Left hindlimb (tissue), 1 donor: ENCODE measurements at places on chromosomes 7 and 10.

- no peak for DNase-seq
Measured at GRCh38 chr7:116200963-116201362, 9.4 kb upstream of the TES start.

DNA sequence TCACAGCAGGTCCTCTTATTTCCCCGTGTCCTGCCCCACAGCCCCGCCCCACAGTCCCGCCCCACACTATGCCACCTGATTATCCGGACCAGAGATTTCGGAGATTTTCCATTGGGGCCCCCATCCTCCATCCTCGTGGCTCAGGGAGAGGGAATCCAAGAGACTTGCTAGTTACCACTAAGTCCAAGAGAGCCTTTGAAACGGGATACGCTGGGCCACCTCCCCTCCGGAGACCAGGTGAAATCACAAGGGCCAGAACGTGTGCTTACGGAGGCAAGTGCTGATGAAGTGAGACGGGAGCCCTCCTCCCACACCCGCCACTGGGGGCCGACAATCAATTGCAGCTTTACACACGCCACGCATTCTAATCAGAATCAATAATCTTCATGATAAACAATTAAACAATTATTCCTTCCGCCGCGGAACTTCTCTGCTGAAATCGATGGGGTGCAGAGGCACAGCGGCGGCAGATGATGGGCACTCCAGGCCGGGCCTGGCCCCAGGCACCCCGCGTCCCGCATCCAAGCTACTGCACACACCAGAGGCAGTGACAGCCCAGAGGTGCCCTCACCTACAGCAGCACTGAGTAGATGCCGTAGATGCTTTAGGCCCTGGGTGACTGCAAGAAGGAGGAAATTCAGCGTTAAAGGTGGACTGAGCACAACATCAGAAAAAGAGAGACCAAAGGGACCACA is 534.0 kb upstream of the FOXK1 start:
- no peak for DNase-seq

- DNase-seq: no peak
Measured at GRCh38 chr7:78862411-78862900, 591.0 kb downstream of the MAGI2 start.

GRCh38 chr7:142711746-142712616 is 37.3 kb upstream of the PRSS1 start:
- no peak for DNase-seq

GRCh38 chr7:116150588-116150987 is 59.8 kb upstream of the TES start:
- no peak for DNase-seq

- peak; percentile 15 for DNase-seq
Measured at GRCh38 chr7:126574276-126575250, 678.2 kb downstream of the GRM8 start.

DNA sequence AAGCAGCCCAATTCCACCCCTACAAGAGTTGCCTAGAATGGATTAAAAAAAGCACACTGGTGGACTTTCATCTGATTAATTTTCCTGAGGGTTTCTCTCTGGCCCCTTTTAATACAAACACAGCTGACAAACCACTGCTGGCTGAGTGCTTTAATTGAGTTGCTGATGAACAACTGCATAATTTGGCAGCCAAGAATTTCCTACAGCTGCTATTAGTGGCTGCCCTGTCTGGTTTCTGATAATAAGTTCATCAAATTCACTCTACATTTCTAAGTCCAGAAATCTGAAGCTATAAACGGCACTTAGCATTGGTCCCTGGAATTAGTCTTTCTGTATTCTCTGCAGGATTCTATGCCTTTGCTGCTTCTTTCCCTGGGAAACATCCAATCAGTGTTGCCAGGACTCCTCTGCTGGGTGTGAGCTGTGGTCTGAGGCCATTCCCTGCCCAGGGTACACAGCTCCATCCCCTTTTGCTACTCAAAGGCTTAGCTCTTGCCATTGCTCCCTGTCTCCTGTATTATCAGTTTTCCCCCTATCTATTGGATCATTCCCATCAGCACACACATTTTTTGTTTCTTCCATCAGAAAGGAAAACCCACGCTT is 110.6 kb downstream of the LSM5 start:
- no peak for DNase-seq

DNA sequence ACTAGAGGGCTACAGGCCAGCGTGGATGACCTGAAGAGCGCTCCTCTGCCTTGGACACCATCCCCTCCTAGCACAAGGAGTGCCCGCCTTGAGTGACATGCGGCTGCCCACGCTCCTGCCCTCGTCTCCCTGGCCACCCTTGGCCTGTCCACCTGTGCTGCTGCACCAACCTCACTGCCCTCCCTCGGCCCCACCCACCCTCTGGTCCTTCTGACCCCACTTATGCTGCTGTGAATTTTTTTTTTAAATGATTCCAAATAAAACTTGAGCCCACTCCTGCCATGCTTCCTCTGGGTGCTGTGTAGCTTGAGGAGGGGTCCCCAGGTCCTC is 4.5 kb downstream of the SNCG start:
- DNase-seq: no peak

GRCh38 chr10:3163879-3164278 is 8.7 kb downstream of the PITRM1 start:
- no peak for DNase-seq

- no peak for DNase-seq
Measured at GRCh38 chr7:159148430-159149395, 4.0 kb upstream of the VIPR2 start.

GRCh38 chr7:37467002-37467401 is 18.3 kb upstream of the ELMO1 start:
- DNase-seq: no peak

DNA sequence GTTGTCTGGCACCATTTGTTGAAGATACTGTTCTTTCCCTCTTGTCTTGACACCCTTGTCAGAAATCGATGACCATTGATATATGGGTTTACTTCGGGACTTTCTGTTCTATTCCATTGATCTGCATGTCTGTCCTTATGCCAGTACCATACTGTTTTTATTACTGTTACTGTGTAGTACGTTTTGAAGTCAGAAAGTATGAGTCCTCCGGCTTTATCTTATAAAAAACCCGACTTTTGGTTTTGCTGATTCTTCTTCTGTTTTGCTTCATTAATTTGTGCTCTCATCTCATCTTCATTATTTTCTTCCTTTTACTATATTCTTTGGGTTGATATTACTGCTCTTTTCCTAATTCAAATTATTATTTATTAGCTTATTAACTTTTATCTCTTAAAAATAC is 52.4 kb downstream of the MAPK8 start:
- DNase-seq: no peak

- no peak for DNase-seq
Measured at GRCh38 chr7:33091111-33091531, 18.1 kb downstream of the RP9 start.

- DNase-seq: no peak
Measured at GRCh38 chr7:5320391-5320790, 37.6 kb downstream of the SLC29A4 start.

DNA sequence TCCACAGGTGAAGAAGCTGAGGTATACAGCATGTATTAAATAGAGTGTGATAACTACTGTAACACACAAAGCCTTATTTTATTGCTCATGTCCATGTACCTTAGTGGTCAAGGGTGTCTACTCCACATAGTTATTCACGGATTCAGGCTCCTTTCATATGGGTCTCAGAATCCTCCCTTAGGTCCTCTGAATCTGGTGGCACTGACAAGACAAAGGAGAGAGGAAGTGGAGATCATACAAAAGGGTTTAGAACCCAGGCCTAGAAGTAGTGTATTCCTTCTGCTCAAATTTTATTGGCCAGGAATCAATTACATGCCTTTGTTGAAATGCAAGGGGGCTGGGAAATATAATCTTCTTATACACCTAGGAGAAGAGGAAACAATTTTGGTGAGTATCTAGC is 164.6 kb downstream of the PTEN start:
- DNase-seq: no peak

DNA sequence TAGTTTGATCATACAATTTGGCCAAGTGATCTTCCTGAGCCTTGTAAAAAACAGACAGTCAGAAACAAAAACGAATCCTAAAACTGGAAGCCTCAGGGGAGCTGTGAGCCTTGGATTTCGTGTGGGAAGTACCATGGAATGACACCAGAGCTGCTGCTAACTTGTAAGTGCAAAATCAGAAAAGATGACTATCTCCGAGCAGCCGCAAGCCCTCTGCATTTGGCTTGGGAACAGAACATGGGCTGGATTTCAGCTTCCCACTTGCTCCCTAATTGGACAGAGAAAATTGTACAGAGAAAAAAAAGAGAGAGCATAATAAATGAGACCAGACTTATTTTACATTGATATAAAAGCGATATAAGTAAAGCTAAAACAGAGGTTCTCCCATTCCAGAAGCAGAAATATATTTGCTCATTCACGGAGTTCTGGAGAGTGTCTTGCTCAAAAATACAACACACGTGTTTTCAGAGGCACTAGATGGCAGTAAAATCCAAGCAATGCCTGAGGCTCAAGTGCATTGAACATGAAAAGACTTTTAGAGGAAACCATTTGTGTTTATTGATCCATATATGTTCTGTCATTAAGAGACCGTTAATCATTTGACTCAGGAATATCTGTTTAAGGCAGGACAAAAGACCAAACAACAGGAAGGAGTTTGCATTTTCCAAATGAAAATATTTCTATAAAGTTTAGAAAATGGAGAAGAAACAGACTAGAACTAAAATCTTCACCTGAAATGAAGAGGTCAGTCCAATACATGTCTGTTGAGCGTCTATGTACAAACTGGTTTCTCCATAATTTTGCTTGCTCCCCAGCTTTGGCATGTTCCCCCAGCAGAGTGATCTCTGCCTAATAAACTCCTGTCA is 78.3 kb upstream of the SLC26A5 start:
- DNase-seq: no peak

DNA sequence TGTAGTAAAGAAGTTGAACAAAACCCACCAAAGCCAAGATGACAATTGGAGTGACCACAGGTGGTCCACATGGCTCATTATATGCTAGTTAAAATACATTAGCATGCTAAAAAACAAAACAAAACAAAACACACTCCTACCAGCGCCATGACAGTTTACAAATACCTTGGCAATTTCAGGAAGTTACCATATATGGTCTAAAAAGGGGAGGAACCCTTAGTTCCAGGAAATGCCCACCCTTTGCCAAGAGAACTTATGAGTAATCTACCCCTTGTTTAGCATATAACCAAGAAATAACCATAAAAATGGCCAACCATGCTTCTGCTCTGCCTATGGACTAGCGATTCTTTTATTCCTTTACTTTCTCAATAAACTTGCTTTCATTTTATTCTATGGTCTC is 979.1 kb upstream of the POT1 start:
- DNase-seq: no peak

DNA sequence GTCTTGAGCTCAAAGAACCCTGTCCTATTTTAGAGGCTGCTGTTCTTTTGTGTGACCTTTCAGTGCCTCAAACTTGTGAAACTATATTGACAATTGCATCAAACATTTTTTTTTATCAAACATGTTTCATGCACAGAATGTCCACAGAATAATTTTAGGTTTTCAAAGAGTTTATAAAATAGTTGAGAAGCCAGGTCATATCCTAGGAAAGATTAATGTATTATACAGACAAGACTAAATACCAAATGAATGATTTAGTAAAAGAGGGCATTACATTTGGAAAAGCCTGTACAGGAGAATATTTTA is 67.0 kb downstream of the CDK6 start:
- no peak for DNase-seq

- no peak for DNase-seq
Measured at GRCh38 chr7:24763303-24763901, 6.1 kb upstream of the GSDME start.

- DNase-seq: no peak
Measured at GRCh38 chr7:103887853-103888602, 101.4 kb downstream of the RELN start.

- DNase-seq: no peak
Measured at GRCh38 chr7:98520356-98520951, 96.6 kb upstream of the NPTX2 start.

- no peak for DNase-seq
Measured at GRCh38 chr10:21047511-21047910, 150.4 kb upstream of the NEBL start.

- DNase-seq: no peak
Measured at GRCh38 chr10:131758062-131758938, 142.5 kb upstream of the PPP2R2D start.

DNA sequence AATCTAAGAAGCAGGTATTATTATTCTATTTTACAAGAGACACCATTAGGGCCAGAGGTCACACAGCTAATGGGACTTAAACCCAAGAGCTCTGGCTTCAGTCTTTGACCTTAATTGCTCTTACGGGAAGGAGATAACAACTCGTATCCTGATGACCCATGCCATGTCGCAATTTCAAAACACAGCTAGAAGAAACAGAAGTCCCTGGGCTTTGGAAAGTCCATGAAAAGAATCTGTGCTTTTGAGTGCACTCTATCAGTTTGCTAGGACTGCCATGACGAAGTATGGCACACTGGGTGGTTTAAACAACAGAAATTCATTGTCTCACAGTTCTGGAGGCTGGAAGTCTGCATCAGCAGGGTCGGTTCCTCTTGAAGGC is 247.8 kb upstream of the AOAH start:
- no peak for DNase-seq

DNA sequence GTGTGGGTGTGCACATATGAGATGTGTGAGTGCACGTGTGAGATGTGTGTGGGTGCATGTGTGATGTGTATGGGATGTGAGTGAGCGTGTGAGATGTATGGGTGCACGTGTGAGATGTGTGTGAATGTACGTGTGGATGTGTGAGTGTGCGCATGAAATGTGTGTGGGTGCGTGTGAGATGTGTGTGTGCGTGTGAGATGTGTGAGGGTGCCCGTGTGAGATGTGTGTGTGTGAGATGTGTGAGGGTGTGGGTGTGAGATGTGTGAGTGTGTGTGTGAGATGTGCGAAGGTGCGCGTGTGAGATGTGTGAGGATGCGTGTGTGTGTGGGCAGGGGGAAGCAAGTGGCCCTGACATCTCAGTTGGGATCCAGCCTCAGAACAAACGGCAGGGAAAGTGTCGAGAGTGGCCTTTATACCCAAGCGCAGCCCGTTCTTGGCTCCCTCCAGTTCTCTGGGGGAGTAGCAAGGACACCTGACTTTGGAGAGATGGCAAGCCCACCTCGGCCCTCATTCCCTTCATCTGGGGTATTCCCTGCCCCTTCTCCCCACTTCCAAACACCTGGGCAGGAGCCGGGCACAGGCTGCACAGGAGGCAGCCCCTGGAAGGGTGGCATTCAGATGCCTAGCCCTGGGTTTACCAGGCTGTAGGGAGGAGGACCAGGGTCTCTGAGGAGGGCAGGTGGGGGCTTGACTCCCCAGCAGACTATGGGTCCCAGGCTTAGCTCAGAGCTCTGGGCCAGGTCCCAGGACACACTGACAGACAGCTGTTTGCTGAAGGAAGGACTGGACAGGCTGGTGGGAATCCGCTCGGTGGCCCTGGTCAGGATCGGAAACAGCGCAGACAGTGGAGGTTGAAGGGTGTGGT is 31.6 kb downstream of the PPIF start:
- no peak for DNase-seq

DNA sequence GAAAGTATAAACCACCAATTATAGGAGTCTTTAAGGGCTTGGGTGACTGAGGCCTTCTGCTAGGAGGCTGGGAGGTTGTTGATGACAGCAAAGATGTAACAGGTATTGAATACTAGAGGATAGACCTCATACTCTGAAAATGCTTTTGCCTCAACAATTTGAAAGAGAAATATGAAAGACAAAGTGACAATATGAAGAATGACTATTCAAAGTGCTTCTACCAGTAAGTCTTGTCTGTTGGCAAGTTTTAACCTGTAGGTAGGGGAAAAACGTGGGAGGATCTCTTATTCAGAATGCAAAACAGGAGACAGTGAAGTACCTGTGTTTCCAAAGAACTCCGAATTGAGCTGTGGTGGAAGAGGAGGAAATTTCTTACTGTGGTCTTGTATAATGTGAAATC is 38.2 kb downstream of the GBF1 start:
- DNase-seq: no peak

GRCh38 chr7:24660546-24660945 is 87.3 kb downstream of the PALS2 start:
- no peak for DNase-seq

GRCh38 chr7:28418966-28419365 is 6.6 kb downstream of the CREB5 start:
- DNase-seq: no peak
